ENCODE measurements at places on chromosomes 5 and 9. TPM values are rescaled to one million over a fixed set of nuclear protein-coding genes. Genes with fewer than 3 reads are reported as not detected.

GRCh38 chr9:38621434-38622287, 1.3 kb upstream of the ANKRD18A start:
- DNase-seq = no peak

GRCh38 chr9:70040376-70040903, 3.2 kb upstream of the MAMDC2 start:
- DNase-seq = no peak

DNA sequence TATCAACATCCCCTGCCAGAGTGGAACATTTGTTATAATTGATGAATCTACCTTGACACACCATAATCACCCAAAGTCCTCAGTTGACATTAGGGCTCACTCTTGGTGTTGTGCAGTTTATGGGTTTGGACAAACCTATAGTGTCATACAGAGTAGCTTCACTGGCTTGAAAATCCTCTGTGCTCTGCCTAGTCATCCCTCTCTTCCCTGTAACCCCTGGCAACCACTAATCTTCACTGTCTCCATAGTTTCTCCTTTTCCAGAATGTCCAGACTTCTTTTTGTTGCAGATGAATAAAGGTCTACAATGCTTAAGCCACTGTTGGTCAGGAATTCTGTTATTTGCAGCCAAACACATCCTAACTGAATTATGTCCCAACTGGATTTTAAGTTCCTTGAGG, 22.5 kb upstream of the SUB1 start:
- DNase-seq = no peak

- no peak for DNase-seq
Observed at GRCh38 chr5:69042500-69042899, 51.3 kb upstream of the SLC30A5 start.

DNA sequence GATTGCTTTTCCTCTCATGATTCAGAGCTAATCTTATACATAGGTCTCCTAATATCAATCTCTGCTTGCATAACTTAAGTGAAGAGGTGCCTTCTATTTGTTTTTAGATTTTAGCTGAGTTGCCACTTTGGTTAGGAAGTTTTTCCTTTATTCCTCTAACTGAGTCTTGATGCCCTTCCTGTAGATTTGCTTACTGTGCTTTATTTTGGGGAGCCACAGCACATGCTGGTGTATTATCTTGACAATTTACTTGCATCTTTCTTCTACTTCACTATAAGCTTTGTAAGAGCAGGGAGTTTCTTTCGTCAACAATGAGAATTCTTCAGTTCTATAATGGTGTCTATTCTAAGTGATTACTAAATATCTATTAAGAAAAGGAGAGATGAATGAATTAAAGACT, 54.9 kb downstream of the GABRA6 start:
- no peak for DNase-seq

DNA sequence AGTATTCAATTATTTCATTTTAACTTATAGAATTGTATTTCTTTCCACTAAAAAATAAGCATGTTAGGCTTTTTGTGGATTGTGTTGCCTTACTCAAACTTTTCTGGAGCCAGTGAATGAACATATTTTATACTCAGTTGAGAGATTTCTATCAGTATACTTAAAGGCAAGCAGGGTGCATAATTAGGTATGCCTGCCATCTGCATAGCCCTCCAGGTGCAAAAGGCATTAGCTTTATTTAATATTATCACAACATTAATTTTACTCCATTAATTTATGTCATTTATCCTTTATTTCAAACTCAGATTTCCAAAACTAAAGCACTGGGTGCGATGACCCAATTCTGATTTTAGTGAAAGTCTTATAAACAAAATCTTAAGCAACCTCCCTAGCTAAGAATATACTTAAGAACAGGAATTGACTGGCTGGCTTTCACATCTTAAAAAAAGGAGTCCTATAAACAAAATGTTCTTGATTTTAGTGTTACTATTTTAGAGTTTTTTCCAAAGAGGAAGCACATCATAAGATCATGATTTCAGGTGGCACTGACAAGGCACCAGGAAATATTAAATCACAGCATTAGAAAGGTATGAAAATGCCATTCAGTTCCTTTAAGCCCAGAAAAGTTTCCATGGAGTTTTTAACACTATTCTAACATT, 178.4 kb downstream of the MPDZ start:
- DNase-seq = no peak

DNA sequence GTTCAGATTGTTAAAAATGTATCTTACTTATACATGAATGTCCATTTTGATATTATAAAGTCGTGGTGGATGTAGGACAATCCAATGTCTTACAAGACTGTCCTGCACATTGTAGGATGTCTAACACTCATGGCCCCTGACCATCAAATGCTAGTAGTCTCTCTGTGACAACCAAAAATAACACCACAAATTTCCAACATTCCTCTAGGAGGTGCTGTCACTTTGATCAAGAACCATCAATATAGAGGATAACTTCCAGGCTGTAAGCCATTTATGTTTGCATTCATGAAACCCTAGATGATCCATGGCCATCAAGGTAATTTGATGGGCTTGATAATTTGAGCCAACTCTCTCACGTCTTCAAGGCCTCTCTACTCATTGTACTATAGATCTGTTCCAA, 20.5 kb upstream of the ZFR start:
- DNase-seq = no peak

DNA sequence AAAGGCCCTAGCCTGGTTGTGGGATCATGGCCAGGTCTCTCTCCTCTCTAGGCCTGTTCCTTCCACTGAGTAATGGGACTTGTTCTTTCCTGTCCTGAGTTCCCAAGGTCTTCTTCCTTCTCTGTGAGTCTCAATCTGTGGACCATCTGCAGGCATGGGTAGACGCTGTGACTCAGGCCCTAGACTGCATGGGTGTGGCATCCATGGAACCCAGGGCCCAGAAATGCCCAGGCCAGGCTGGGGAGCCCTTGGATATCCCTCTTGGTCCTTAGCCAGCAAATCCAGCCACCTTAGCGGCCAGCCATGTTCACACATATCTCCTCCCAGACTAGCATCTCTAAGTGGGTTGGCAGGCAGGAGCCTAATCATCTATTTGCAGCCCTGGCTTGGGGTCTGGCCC, 2.3 kb upstream of the ACSL6 start:
- no peak for DNase-seq

DNA sequence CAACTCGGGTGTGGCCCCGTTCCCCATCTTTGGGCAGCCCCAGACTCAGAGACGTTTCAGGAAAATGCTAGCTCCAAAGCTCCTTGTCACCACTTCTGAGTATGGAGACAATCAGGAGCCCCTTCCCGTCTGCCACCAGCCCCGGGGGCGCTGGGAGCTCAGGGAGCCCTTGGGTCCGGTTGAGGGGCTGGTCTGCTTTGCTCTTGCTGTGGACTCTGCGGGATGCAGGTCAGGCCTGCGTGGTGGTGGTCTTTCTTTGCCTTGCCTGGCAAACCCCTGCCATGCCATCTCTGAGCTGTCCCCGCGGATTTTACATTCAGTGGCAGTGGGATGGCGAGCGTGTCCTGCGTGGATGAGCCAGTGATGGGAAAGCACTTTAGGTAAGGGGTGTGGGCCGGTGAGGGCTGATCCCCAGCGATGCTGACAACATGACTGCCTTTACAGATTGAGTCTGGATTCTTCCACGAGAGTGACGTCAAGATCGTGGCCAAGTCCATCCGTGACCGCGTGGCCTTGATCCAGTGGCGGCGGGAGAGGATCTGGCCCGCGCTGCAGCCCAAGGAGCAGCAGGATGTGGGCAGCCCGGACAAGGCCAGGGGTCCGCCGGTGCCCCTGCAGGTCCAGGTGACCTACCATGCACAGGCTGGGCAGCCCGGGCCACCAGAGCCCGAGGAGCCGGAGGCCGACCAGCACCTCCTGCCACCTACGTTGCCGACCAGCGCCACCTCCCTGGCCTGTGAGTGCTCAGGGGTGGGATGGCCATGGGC, 63.3 kb downstream of the WNK2 start:
- no peak for DNase-seq

DNA sequence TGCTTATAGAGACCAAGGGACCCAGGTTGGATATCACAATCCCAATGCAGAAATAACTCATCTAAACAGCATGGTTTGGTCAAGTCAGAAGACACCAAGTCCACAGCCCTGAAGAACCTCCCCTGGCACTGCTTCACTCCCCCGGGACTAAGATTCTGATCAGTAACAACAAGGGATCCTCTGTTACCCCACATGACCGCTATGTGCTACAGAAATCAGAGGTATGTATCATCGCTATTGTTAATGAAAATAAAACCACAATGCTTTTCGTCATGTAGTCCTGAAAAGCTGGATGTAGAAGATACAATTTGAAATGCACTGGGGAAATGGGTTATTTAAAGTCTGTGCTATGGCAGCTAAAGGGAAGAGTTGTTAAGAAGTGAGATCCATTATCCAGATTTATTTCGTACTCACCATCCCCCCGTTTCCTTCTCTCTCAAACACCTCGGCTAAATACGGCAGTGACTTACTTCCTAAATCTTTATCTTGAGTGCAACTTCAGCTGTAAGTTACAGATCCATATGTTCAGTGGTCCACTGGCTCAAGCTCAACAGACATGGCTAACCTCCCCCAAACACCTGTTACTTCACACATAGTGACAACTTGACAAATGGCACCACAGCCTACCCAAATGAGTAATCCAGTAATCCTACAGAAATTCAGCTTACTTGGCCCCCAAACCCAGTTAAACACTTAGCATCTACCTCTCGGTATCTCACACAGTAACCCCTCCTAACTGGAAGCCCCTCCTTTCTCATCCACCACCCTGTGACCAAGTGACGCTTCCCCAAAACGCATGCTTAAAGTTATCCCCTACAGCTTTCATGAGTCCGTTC, 129.2 kb downstream of the MYO10 start:
- DNase-seq = no peak

DNA sequence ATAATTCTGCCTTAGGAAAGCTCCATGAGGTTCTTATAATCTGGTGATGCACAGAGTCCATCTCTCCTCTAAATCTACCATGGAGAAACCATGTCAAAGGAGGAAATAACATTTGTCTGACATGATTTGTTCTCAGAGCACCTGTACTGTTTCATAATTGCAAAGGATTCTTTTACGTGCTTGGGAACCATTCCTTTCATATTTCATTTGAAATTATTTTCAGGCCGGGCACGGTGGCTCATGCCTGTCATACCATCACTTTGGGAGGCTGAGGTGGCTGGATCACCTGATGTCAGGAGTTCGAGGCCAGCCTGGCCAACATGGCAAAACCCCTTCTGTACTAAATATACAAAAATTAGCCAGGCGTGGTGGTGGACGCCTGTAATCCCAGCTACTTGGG, 65.4 kb downstream of the UGCG start:
- DNase-seq = no peak

DNA sequence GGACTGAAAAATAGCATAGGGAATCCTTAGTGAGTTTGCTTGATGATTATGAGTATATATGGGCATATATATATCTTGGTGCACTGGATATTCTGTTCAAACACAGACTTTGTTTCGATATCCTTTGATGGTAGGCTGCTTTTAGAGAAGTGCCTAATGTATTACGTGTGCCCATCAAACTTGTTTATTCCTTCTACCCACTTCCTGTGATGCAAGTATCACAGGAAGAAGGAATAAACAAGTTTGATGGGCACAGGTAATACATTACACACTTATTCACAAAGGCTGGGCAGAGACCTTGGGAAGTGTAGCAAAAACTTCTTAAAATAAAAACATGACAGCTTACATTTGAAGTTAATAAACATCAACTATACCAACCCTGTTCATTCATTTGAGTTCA, 364.2 kb downstream of the CHSY3 start:
- DNase-seq = no peak

DNA sequence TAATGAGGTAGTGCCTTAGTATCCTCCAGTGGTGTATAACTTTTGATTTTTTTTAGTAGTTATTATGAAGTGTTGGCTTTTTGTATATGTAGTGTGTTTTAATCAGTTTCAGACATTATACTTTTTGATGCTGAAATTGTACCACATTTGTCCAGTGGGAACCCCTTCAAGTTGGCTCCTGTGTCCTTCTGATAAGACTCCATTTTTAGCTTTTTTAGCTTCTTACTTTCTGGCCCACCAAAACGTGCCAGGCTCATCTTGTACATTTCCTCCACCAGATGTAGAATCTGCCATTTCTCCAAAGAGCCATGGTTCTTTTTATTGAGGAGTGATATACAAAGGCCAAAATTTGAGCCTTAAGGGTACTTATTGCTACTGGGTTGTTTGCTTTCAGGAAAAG, 84.4 kb downstream of the PBX3 start:
- no peak for DNase-seq

DNA sequence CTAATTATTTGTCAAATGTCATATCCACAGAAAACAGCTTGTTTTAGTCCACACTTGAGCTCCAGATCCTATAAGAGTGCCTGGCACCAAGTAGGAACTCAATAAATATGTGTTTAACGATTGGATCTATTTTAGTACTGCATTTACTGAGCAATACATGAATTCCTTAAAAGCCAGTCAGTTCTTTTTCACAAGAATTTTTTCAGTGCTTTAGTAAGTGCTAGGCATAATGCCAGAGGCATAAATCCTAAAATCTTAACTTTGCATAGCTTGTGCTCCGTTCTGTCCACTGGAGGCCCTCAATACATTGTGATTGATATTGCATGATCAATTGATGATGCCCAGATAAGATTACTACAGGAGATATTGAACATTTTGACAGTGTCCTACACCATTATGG, 67.3 kb upstream of the PCSK5 start:
- DNase-seq = no peak

DNA sequence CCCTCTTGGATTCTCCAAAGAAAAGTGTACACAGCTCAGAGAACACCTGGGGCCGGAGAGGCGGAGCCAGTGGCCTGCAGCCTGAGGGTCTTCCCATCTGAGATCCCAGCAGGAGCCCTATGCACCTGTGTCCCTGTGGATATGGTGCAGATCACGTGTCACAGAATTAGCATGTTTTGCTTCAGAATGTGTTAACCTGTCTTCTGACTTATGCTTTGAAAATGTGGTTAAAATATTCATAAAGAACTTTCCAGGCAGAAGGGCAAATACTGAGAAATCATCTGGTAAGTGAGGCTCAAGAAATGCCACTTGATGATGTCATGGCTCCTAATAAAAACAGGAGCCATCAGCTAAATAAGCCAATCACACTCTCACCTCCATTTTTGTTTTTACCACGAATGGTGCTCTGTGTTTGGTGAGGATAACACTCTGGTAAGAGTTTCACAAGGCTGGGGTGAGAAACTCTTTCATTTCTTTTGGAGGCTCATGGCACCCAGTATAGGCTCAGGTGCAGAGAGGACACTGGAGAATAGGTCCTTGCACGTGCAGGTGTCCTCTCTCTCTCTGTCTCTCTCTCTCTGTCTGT, 279.8 kb downstream of the FSTL4 start:
- DNase-seq = no peak

GRCh38 chr5:36156619-36157018, 4.7 kb downstream of the SKP2 start:
- DNase-seq = no peak

GRCh38 chr9:132539096-132539495, 43.3 kb upstream of the BARHL1 start:
- no peak for DNase-seq

DNA sequence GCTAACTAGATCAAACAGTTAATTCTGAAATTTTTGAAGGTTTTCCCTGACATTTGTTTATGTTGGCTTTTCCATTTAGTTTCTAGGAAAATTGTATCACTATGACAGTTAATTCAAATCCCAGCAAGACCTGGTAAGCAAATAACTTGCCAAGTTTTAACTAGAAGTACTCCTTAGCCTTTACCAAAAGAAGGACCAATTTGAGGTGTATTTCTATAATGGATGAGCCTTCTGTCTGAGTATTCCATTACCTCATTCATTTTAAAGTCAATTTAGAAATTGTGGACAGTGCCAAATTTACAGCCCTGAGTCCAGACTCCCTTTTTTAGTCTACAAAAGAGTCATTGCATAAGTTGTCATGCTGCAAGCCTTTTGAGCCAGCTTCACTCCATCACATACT, 687.6 kb downstream of the CETN3 start:
- DNase-seq = no peak

Gene PLK2
- 541 TPM for total RNA-seq

Gene PDE6A
- 0.41 TPM for total RNA-seq

Gene SLC34A3
- total RNA-seq = 1.6 TPM

Gene ABO
- total RNA-seq = not detected
